ENCODE measurements at places on chromosomes 7 and 10. TPM values are rescaled to one million over a fixed set of nuclear protein-coding genes. Genes with fewer than 3 reads are reported as not detected.

The GIMAP7 gene
- not detected for total RNA-seq

DNA sequence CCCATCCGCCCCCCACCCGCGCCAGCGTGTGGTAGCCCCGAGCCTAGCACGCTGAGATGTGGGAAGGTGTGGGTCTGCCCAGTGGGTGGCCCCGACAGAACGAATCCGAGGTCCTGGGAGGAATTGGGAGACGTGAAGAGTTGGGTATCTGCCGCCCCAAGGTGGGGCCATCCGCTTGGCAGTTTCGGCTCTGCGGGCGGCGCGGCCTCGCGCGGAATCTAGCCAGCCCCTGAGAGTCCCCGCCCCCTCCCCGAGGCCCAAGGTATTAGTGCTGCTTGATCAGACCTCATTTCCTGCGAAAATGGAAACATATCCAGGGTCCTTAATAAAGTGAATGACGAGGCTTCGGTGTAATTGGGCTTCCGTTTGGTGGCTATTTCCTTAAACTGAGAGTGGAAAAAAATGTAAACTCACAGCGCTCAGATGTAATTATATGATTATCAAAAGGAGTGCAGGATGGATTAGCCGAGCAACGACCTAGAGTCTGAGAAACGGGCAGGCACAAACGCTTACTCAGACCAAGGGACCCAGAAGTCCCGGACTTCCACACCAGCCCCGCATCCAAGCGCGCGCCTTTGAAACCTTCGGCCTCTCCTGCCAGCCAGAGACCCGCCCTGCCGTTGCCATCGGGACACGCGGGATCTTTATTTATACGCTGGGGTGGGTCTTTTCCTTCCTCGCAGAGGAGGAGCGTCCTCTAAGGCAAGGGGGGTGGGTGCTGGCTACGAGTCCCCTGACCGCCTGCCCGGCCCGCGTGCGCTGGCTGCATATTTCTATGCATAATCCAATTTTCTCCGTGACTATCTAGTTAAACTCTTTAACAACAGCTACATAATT lies 12.8 kb downstream of the LBX1 start:
- no peak for DNase-seq

GRCh38 chr10:86733260-86733671 lies 23.2 kb upstream of the BMPR1A start:
- DNase-seq, result no peak

DNA sequence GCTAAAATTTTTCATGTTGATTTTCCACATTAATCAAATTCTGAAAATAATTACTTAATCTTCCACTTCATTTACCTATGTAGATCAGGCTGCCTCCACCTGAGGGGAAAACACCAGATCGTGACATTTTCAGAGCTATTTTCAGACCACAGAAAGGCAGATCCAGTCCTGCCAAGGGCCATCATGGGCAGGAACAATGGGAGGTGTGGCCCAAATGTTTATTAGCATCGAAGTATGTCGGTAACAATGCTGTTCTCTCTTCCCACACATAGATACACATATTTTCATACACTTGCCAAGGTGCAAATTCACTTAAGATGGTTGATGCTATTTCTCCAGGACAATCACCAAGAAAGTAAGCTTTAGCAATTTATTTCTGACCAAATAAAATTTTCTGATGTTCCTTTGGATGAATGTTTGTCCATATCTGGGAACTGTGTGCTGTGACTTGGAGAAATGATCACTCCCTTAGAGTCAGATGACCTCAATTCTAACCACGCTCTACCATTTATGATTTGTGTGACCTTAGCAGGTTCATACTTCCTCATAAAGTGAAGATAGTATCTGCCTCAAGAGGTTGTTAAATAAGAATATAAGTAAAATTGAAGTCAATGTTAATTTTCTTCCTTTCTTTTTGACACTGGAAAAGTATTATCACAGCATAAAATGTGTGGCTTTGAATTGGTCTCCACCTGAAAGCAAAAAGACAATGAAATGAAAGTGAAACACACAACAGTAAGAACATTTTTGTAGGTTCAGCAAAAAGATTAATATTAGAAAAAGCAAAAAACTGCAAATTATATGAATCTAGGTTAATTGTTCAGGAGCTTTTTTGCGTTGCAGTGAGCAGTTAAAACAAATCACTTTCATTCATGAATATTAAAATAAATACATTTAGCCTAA lies 310.4 kb upstream of the PHF14 start:
- peak; percentile 24 for DNase-seq

- DNase-seq, result peak; percentile 39
These were observed 68.4 kb downstream of the PHTF2 start for GRCh38 chr7:77866786-77867536.

The AFAP1L2 gene
- total RNA-seq, result 1.4 TPM

DNA sequence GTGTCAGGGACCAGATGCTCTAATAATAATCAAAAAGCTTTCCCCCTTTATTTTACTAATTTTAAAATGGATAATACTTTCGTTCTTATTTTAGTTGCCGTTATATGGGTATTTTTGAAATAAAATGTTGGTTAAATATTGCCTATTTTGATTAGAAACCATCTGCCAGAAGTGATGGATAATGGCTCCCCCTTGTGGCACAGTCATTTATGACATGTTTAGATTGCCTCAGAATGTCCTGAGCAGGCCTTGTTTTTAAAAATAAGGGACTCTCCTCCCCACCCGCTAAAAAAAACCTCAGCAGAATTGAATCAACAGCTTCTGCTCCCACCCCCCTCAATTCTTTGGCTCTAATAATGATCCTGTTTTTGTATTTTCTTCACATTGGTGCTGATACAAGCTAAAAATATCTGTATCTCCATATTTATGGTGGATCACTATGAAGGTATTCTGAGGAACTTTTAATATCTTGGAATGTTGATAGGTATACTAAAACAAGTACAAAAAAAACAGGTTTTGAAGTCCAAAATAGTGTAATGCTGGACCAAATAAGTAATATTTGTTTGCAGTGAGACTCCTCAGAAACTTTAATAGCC lies 38.8 kb downstream of the TMEM60 start:
- peak; percentile 76 for DNase-seq

The PRSS37 gene
- not detected for total RNA-seq

The SMNDC1 gene
- total RNA-seq, result 14.3 TPM

The FAM241B gene
- 7.4 TPM for total RNA-seq

DNA sequence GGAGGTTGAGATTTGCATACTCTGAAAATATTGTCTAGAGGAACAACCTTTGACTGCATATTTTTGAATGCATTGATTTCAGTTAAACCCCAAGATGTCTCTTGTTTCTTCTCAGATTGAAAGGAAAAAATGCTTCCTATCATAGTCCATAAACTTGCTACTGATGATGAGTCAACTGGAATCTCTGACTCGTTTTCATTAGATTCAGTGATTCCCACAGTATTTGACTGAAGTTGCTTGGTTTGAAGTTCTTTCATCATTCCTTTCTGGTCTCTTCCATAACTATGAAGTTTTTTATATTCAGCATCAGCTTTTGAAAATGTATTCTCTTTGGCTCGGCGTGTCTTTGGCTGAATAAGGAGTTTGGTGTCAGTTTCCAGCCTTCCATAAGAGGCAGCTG lies 10.7 kb downstream of the PEX1 start:
- DNase-seq, result no peak

DNA sequence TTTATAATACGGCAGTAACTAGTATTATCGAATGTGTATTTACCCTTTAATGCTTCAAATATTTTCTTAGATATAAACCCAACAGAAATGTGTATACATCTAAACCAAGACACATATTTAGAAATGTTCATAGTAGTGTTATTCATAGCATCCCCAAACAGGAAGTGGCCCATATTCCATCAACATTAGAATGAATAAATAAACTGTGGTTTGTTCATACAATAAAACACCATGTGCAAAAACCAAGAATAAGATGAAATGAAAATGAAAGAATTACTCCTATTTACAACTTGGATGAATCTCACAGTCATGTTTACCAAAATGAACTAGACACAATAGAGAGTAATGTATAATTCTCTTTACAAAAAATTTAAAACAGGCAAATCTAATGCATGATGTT lies 9.2 kb upstream of the CAV2 start:
- no peak for DNase-seq

The CYP3A4 gene
- total RNA-seq, result not detected

The FOXK1 gene
- 16.6 TPM for total RNA-seq

The C10orf67 gene
- total RNA-seq, result not detected

The NFE2L3 gene
- 104 TPM for total RNA-seq

The GIMAP5 gene
- total RNA-seq, result not detected

- peak; percentile 70 for DNase-seq
These were observed 36.1 kb downstream of the PPP1R3C start for GRCh38 chr10:91596825-91597196.

GRCh38 chr7:33773053-33773452 lies 132.3 kb upstream of the BMPER start:
- peak; percentile 63 for DNase-seq

GRCh38 chr10:110625356-110625894 lies 18.7 kb upstream of the RBM20 start:
- DNase-seq, result no peak

- DNase-seq, result no peak
These were observed 19.5 kb upstream of the NOM1 start for GRCh38 chr7:156929789-156930539.

- no peak for DNase-seq
These were observed 58.6 kb downstream of the SND1 start for GRCh38 chr7:127710635-127711034.

DNA sequence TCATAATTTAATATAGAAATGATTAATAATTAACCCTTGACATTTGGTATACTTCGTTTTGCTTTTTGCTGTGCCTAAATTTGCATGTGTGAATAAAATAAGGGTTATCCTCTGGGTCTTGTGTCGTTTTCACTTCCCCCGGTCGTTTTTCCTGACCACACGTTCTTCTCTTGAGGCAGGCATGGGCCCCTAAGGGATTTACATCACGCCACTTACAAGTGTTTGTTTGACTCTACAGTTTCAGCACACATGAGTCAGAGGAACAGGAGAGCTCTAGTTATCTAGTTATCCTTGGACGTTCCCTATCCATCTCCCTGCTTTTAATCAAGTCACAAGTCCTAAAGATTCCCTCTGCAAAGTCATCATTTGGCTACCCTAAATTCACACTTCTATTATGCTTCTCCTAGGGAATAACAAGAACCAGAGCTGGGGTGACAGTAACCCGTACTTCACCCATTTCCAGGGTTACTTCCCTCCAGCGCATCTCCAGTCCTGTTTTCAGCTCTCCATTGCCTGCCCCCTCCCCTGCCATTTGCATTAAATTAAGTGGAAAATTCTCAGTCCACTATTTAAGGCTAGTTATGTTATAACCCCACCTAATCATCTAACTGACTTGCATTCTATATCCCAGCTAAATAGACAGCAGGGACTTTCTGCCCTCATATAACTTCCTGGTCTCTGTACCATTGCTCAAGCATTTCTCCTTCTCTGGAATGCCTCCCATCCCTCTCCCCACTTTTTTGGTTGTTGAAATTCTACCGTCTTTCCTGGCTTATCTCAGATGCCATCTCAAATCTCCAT lies 206.9 kb downstream of the PTEN start:
- DNase-seq, result no peak

The SKIDA1 gene
- total RNA-seq, result 0.53 TPM

The RP9 gene
- total RNA-seq, result 25.9 TPM

Measured in A172 (cell line).